Inflammatory macrophage treated with lipopolysaccharide for 4 hours (primary cell): ENCODE measurements at places on chromosomes 16 and 17.

DNA sequence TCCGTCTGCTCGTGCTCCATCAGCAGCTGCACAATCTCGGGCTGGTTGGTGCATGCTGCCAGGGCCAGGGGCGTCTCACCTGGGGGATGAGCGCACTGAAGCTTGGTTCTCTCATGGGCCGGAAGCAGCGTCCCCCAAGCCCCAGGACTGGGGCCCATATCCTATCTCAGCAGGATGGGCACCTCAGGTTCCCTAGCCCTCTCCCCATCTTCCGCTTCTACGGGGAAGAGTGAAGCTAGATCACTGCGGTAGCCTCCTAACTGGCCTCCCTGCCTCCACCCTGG is 24.8 kb downstream of the TRPV3 start:
- no peak for DNase-seq

DNA sequence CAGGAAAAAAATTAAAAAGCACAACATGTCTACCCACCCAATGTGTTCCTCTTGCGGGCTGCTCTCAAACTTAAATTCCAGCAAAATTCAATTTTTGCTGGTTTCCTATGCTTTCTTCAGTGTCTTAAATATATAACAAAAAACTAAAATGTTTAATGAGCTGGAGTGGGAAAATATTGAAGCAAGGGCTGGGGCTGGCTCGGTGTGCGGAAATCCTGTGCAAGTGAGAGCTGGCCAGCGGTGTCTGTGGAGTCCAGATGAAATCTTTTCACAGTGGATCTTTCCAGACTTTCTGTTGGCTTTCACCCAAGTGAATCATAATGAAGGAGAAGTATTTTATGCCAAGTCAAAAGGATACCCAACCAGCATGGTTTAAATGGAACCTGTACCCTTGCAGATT is 1733.6 kb downstream of the TP53TG3F start:
- no peak for DNase-seq

- DNase-seq, result no peak
Observed at GRCh38 chr16:31221357-31222160, 4.6 kb upstream of the PYDC1 start.

- peak; percentile 87 for DNase-seq
Observed at GRCh38 chr17:30954046-30954830, 16.6 kb upstream of the RNF135 start.

DNA sequence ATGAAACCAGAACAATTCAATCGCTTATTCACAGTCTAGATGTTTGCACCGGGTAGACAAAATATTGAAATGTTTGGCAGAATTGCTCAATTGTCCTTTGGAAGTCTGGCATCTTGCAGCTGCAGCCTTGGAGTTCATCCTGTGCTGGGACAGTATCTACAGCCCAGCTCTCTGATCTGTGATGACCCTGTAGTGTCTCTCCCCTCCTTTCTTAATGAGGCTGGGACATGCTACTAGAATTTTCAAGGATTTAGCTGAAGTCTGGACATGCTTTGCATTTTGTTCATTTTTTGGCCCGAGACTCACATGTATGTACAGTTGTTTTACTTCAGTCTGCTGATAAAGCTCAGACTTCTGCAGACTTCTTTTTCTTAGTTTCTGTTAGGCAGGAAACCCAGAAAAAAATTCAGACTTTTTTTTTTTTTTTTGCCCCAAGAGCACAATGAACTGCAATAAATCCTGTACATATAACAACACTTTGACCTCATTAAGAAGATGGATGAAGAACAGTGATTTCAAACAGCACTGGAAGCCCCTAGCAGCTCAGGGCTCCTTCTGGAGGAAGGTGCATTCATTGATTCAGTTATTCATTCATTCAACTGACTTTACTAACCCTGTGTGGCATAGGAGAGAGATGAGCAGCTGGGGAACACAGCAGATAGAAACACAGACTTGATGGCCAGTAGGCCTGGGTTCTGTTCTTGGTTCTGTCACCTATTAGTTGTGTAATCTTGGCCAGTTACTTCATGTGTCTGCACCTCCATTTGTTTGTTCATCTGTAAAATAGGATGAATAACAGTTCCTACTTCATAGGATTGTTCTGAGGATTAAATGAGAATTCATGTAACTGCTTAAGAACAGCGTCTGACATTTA is 210.0 kb downstream of the MAP2K4 start:
- no peak for DNase-seq
